ENCODE measurements at places on chromosomes 7 and 10.
A peak's percentile ranks its signal among the peaks of the same experiment; 100 is the strongest.

DNA sequence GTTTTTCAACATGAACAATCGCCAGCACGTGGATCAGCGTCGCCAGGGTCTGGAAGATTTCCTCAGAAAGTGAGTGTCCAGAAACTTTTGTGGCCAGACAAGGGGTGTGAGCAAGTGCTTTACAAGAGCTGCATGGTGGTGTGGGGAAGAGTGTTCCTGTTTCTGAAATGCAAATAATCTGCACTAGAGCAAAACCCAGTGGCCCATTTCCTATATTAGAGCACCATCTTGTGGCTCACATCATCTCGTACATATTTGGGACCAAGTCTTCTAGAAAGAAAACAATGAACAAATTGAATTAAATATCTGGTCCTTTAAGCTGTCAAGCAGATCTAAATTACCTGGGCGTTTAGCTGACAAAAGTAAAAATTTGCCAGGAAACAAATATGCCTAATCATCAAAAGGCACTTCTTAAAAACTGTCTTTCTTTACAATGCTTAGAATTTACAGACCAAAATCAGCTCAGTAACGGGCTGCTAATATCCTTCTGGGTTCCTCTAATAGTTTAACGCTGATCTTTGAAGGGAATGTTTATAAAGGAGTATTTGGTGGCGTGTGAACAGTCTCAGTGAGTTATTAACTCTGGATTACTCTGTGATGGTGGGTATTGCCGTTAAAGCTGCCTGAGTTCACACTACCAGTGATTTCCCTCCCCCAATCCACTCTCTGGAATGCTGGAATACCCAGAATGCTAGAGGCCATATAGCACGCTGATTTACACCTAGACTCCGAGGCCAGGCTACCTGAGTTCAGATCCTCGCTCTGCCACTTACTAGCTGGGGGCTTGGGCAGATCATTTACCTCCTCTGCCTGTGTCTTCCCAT, 73.6 kb downstream of the SNX10 start:
- peak; percentile 14 for DNase-seq

DNA sequence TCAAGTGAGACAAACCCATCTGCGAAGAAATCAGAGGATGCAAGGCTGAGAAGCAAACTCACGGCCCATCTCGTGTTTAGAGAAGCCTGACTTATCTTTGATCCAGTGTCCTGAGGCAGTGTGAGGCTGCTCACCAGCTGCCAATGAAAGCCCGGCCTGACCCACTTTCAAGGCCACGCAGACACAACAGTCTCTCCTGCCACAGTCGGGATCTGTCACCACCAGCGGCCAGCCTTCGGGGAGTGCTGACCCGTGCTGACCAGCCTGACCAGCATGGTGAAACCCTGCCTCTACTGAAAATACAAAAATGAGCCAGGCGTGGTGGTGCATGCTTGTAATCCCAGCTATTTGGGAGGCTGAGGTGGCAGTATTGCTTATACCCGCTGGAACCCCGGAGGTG, 7.4 kb upstream of the DNAJB6 start:
- no peak for DNase-seq

- DNase-seq = peak; percentile 59
Measured at GRCh38 chr7:128236924-128237586, 4.0 kb upstream of the LEP start.

DNA sequence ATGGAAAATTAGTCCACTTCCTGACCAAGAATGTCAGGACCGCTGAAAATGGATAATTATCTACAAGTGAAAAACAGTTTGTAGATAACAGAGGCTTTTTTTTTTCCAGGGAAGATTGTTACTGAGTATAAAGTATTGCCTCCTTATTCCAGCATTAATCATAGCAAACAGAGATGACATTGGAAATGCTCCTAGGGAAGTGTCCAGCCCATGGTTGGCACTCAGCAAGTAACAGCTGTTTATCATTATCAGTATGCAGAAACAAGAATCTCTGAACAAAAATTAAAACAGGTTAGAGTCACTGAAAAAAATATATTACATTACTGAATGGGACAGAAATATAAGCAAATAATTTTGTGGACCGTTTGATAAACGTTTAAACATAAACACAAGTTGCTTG, 14.6 kb downstream of the FGL2 start:
- DNase-seq = no peak

DNA sequence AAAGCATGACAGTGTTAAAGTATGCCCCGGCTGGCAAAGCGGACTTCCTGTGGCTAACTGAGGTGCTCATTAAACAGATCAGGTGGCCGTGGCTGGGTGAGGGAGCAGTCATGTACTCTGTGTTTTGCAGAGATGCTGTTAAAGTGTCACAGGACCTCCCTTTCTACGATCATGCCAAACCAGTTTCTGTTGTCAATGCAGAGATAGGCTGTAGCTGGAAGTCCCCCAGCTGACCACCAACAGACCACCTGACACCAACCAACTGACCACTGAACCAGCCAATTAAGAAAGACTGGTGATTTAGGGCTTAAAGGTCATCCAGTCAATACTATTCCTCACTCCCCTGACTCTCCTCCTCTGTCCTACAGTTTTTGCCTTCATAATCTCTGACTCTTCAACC, 431.1 kb upstream of the LRGUK start:
- no peak for DNase-seq

- no peak for DNase-seq
Measured at GRCh38 chr7:3009086-3009485, 34.6 kb downstream of the CARD11 start.

GRCh38 chr10:125373546-125373945, 213.2 kb upstream of the CTBP2 start:
- DNase-seq = no peak

DNA sequence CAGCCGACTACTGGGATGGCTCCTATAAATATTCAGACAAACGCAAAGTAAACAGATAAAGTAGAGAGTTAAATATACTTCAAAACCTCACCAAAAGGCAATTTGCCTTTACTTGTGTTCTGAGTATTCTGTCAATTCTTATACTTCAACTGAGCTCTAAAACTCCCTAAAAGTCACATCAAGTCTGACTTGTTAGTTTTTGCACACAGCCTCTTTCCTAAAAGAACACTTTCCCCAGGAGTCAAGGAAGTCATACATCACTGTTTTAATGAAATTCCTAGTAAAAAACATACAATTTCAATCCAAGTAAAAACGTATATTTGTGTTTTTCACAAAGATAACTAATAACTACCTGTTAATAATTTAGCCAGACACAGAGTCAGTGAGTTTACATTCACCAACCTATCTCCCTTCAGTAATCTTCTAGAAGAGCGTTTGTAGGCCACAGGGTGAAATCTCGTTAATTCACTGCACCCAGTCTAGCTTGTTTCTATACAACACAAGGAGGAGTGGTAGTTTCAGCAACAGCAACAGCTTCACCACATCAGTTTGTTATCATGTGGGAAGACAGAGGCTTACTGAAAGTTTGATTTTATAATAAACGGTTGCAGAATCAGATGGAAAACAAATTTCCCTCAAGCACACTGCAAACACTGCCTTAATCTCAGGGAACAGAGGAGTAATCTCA, 2.7 kb downstream of the COBL start:
- DNase-seq = no peak

DNA sequence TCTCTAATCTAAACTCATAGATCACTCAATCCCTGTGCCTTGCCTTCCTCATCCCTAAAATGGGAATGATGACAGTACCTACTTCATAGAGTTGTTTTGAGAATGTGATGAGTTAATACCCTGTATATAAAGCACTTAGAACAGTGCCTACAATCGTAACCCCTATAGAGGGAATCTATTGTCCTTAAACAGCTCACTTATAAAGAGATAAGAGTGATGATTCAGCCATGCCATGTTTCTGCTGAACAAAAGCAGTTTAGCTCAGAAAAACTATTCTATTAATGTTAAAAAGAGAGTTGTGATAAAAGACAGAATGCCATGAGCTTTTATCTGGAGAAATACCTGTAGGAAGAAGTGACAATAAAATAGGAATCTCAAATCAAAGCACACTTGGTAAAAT, 63.6 kb downstream of the CUBN start:
- DNase-seq = no peak

GRCh38 chr10:10527861-10528562, 489.7 kb upstream of the CELF2 start:
- no peak for DNase-seq

DNA sequence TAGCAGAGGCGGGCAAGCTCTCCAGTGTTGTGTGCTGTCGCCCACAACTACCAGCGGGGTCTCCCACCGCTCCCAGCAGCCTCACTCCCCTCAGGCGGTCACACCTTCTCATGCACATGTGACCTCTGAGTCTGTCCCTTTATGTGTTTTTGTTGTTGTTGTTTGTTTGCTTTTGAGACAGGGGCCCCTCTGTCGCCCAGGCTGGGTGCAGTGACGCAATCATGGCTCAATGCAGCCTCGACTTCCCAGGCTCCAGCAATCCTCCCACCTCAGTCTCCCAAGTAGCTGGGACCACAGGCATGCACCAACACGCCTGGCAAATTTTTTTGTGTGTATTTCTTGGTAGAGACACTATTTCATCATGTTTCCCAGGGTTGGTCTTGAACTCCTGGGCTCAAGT, 1.5 kb downstream of the CPSF4 start:
- no peak for DNase-seq

GRCh38 chr10:29317027-29317420, 28.2 kb downstream of the LYZL1 start:
- no peak for DNase-seq

DNA sequence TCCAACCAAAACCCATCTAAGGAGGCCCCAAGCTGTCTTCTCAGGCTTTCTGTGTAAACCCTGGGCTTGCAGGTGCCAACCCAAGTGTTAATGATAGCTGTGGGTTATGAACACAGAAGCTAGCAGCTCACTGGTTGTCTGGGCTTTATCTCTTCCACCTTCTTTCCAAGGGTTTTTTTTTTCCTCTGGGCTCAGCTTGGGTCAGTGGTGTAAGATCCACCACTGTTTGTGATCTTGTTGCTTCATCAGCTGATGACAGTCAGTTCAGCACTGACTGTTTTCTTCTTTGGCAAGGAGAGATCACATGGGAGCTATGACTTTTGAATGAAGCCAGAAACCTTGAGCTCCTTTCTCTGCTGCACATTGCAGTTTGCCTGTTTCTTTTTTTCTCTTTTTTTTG, 4.6 kb downstream of the GTPBP4 start:
- no peak for DNase-seq

GRCh38 chr10:95835149-95835860, 72.5 kb upstream of the CC2D2B start:
- no peak for DNase-seq

GRCh38 chr10:133393401-133394063, 425 bp upstream of the MTG1 start:
- no peak for DNase-seq

- DNase-seq = no peak
Measured at GRCh38 chr7:18694911-18695310, 199.4 kb downstream of the HDAC9 start.

DNA sequence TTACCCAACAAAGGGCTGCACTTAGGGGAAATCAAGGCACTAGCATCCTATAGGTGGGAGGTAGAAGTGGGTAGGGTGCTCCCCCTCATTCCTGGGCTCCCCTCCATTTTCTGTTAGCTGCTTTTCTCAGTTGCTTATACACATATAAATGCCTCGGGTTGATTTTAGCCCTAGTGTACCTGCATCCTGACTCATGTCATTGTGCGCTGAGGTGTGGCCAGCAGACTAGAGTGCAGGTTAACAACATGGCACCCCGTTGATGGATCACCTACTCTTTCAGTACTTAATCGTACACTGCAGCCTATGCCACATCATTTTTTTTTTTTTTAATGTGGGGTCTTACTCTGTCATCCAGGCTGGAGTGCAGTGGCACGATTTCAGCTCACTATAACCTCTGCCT, 144.0 kb upstream of the ITGB1 start:
- DNase-seq = no peak

- DNase-seq = no peak
Measured at GRCh38 chr7:77330169-77330882, 85.8 kb downstream of the GSAP start.

DNA sequence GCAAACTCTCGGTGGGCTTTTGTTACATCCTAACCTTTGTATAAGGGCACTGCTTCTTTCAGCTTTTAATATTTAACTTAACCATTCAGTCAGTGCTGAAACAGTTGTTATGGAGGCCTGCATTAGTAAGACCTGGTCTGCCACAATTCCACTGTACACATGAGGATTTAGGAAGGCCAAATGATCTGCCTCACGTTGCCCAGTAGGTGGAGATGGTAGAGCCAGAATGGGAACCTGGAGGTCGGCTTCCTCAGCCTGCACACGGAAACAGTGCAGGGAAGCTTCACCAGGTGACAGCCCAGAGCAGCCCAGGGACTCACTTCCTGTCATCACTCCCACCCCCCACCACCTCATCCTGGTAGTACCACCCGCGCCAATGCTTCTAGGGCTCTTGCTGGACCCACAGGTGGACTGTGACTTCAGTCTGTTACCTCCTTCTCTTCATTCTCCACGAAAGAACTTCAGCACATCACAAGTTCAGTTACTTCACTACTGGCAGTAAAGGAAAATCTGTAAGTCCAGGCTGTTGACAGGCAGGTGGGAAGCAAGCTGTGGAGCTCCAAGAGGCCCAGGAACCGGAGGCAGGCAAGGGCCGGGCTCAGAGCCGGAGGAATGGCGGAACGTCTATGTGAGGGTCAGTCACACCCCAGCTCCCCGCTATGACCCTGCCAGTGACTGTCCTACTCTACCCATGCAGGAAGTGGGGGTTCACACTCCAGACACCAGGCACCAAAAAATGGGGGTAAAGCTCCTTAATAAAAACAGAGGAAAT, 480.3 kb upstream of the C7orf33 start:
- no peak for DNase-seq

GRCh38 chr10:63106111-63106755, 26.9 kb upstream of the NRBF2 start:
- no peak for DNase-seq

- no peak for DNase-seq
Measured at GRCh38 chr7:149772956-149773434, 393 bp downstream of the ZNF467 start.

DNA sequence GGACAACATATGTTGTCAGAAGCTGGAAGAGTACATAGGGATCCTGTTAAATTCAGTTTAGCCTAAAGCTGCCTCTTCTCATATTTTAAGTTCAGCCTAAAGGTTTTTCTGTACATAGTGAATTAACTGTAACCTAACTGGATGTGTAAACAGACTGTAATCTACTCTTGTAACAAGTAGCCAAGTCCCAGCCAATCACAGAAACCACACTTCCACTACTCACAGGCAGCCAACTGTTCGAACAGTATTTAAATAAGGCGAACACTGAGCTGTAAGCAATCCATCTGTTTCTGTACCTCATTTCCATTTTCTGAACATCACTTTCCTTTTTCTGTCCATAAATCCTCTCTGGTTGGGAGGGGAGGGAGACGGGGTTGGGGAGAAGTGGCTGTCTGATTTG, 15.0 kb upstream of the STN1 start:
- DNase-seq = no peak
